ENCODE measurements at places on chromosomes 7 and 10. TPM values are rescaled to one million over a fixed set of nuclear protein-coding genes. Genes with fewer than 3 reads are reported as not detected.

GRCh38 chr10:17758200-17758599, 6.2 kb downstream of the TMEM236 start:
- DNase-seq: no peak

The ZFAND4 gene
- total RNA-seq: 18.7 TPM

The BTBD16 gene
- 0.35 TPM for total RNA-seq

DNA sequence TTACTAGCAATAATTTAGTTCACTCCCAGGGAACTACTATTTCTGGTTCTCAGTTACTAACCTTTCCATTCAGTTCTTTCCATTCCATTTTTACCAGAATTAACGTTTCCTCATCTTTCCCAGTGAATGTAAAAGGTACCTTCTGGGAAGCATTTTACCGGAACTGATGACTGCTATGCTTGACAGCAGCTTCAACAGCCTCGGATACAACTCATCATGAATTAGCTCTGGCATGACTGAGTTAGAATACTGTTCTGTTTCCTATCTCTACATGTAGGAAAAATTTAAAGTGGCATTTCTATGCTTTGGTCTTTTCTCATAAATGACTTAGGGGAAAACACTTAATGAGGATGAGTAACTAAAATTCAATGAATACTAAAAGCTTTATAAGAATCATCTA, 18.6 kb downstream of the TAS2R41 start:
- DNase-seq: no peak

DNA sequence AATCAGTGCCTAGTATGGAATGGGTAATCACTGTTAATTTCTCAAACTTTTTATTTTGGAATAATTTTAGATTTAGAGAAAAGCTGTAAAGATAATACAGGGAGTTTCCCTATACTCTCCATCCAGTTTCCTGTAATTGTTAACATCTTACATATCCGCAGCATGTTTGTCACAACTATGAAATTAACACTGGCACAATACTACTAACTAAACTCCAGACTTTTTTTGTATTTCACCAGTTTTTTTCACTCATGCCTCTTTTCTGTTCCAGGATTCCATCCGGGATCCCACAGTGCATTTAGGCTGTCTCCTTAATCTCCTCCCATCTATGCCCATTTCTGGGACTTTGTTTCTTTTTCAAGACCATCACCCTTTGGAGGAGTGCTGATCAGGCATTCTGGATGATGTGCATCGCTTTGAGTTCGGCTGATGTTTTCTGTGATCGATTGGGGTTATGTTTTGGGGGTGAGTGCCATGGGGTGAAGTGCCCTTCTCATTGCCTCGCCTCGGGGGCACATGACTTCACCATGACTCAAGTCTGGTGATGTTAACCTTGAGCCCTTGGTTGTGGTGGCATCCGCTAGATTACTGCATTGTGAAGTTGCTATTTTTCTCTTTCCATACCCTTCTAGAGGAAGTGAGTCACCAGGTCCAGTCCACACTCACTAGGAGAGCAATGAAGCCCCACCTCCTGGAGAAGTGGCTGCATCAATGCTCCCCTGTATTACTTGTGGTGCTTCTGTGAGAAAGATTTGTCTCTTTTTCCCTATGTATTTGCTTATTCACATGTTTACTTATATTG, 43.9 kb upstream of the GRB10 start:
- DNase-seq: no peak

The CRPPA gene
- 2.9 TPM for total RNA-seq

Data from upper lobe of right lung (tissue), 1 donor.